Adrenal gland (tissue), 19 donors: ENCODE measurements at places on chromosomes 3 and 15. TPM values are rescaled to one million over a fixed set of nuclear protein-coding genes. Genes with fewer than 3 reads are reported as not detected.

DNA sequence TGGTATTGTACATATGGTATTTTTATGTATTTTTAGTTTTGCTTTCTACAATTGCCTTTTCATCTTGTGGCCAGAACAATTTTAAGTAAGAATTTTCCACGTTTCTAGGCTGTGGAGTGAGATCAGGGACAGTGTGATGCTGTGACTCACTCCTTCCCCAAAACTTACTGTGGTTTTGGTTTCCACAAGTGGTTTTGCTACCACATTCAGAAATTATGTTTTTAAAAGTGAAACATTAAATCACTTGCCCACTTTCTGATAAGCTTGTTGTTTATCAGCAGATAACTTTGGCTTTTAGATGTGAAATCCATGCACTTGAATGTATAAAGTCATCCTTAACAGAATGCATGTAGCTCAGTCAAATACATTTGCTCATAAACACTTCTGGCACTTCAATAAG, 192.2 kb upstream of the THRB start:
- no peaks in the 10 kb centered on the region for H3K36me3 ChIP-seq
- no peak for DNase-seq
- H3K4me1 ChIP-seq = no peaks in the 10 kb centered on the region
- no peaks in the 10 kb centered on the region for H3K27me3 ChIP-seq

GRCh38 chr15:73908030-73908821, 18.0 kb upstream of the LOXL1 start:
- H3K36me3 ChIP-seq = no peaks in the 10 kb centered on the region
- H3K27me3 ChIP-seq = no peaks in the 10 kb centered on the region
- no peaks in the 10 kb centered on the region for H3K4me1 ChIP-seq

DNA sequence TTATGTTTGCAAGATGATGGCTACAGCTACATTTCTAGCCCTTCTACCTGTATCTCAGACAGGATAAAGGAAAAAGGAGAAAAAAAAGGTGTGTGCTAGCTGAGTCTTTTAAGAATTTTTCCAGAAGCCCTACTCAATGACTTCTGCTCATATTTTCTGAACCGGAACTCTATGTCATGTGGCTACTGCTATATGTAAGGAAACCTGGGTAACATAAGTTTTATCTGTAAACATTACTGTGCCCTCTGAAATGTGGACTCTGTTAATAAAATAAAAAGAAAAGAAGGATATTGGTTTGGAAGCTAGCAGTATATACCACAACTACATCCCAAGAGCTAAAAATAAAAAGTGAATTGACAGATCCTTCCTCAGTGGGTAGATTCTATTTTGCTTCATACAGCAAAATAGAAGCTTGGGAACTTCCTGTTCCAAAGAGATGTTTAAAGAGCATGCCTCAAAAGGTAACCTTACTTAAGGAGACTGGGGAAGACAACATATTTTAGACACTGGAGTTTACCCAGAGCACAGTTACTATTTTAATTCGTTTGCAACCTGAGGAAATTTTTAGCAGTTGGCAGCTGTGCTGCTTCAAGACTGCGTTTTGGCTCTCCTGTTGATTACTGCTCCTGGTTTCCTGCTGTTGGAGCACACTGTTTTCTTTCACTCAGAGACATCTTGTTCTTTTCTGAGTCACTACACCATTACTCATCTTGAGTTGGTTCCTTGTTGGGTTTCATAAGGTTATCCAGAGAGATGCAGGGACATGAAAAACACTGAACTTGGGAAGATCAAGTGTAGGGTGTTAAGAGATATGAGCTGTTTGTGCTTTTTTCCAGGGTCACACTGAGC, 280.7 kb downstream of the NFKBIZ start:
- no peak overlapping the region for H3K4me3 ChIP-seq
- H3K36me3 ChIP-seq = no peaks in the 10 kb centered on the region

DNA sequence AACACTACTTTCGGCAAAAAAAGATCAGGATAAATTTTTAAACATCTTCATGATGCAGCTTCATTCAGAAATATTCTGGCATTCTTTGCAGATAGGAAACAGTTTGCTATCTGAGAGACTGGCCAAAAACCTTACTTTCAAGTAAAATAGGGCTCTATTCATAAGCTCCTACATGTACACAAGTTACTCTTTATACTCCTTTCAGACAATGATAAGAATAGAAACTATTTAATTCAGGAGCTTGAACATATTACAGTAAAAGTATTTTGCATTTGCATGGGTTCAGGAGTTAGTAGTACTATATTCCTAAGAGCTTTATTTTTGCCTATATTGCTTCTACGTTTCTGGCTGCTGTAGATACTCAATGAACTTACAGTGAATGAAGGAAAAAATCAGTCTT, 70.5 kb downstream of the PLOD2 start:
- H3K4me1 ChIP-seq = no peaks in the 10 kb centered on the region
- no peaks in the 10 kb centered on the region for H3K36me3 ChIP-seq
- no peak for DNase-seq
- H3K4me3 ChIP-seq = no peak overlapping the region
- H3K27me3 ChIP-seq = no peaks in the 10 kb centered on the region

DNA sequence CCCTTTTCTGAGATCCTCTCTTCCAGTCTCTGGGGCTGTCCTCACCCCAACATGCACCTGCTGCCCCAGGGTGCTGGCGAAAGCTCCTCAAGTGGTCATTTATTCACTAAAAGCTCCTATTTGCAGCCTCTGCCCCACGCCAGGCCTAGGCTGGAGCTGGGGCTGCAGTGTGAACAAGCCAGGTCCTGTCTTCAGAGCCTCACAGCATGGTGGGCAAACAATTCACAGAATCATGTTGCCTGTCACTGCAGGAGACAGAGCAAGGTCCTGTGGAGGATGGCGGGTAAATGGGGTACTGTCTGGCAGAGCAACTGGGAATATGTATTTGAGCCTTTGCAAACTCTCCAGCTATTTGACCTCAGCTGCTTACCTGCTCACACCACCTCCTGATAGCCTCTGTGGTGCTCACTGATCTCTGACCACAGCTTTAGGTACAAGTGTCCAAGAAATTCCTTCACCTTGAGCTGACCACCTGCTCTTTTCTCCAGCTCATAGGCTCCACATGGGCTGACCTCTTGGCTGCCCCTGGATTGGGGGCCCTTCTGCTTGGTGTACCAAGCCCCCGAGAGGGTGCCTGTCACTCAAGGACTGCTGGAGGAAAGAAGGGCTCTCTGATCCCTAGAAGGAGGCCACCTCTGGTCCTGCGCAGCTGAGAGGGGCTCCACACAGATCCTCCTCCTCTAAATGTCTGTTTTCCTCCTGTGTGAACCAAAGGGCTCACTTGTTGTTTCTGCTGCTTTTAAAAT, 35.6 kb downstream of the AMOTL2 start:
- H3K36me3 ChIP-seq = no peaks in the 10 kb centered on the region
- DNase-seq = no peak
- no peak overlapping the region for H3K27ac ChIP-seq
- H3K4me3 ChIP-seq = no peak overlapping the region
- no peaks in the 10 kb centered on the region for H3K4me1 ChIP-seq

DNA sequence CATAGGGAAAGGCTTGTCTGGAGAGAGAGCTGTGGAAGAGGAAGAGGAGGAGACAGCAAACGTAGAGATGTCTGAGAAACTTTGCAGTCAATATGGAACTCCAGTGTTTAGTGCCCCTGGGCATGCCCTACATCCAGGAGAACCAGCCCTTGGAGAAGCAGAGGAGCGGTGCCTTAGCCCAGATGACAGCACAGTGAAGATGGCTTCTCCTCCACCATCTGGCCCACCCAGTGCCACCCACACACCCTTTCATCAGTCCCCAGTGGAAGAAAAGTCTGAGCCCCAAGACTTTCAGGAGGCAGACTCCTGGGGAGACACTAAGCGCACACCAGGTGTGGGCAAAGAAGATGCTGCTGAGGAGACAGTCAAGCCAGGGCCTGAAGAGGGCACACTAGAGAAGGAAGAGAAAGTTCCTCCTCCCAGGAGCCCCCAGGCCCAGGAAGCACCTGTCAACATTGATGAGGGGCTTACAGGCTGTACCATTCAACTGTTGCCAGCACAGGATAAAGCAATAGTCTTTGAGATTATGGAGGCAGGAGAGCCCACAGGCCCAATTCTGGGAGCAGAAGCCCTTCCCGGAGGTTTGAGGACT, 6.9 kb downstream of the MAP1A start:
- no peak overlapping the region for H3K27ac ChIP-seq
- no peak overlapping the region for H3K4me3 ChIP-seq
- H3K4me1 ChIP-seq = no peaks in the 10 kb centered on the region
- no peaks in the 10 kb centered on the region for H3K27me3 ChIP-seq
- no peaks in the 10 kb centered on the region for H3K36me3 ChIP-seq

GRCh38 chr3:45506751-45507391, 87.7 kb upstream of the LIMD1 start:
- H3K4me1 ChIP-seq = no peaks in the 10 kb centered on the region
- no peaks in the 10 kb centered on the region for H3K27me3 ChIP-seq
- no peak overlapping the region for H3K27ac ChIP-seq
- no peak overlapping the region for H3K4me3 ChIP-seq

- peaks cover 14% of the 10 kb centered on the region for H3K4me1 ChIP-seq
- DNase-seq = no peak
- no peaks in the 10 kb centered on the region for H3K36me3 ChIP-seq
- no peak overlapping the region for H3K27ac ChIP-seq
Observed at GRCh38 chr15:57033715-57034439, 115.4 kb downstream of the TCF12 start.

DNA sequence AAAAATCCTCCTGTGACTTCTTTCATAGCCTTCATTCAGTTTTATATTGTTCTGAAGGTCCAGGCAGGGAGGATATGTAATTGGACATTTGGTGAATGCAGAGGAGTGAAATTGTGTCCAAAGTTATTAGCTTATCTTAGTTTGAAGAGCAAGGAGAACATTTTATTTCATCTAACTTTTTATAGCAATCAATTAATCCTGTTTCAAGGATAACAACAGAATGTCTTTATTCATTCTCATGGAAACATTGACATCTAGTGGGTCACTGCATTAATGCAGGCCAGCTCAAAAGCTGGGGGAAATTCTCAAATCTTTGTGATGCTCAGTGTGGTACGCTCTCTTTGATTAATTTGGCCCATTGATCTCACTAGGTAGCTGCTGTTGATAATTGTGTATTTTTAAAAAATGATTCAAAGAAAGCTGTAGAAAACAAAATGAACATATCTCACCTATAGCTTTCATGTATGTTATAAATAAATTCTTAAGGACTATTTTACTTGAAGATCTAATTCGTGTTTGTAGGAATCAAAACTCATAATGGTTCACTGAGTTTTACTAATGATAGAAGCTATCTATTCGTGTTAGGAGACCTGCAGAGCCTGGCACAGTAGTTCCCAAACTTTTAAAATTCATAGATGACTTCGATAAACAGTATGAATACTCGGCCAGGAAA, 150.8 kb upstream of the KCNMB2 start:
- no peaks in the 10 kb centered on the region for H3K36me3 ChIP-seq
- H3K4me1 ChIP-seq = peaks cover 35% of the 10 kb centered on the region
- H3K4me3 ChIP-seq = no peak overlapping the region
- DNase-seq = peak; percentile 71

DNA sequence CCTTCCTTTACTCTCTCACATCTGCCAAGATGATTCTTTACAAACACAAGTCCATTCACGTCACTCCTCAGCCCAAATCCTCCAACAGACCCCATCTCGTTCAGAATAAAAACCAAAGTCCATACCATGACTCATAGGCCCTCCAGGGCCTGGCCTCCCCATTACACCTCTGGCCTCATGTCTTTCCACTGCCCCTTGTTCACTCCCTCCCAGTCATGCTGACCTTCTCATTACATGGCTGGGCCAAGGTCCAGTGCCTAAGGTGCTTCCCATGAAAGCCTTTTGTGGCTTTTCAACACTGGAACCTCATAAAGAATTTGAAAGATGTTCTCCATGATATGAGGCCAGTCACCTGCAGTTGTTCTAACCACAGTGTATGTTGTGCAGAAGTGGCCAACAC, 44.5 kb downstream of the NEK10 start:
- no peak overlapping the region for H3K27ac ChIP-seq
- no peak for DNase-seq
- no peaks in the 10 kb centered on the region for H3K36me3 ChIP-seq
- H3K4me1 ChIP-seq = no peaks in the 10 kb centered on the region
- no peak overlapping the region for H3K4me3 ChIP-seq

GRCh38 chr3:171267104-171267503, 193.1 kb downstream of the TNIK start:
- no peak overlapping the region for H3K4me3 ChIP-seq
- no peak overlapping the region for H3K27ac ChIP-seq
- H3K27me3 ChIP-seq = no peaks in the 10 kb centered on the region
- DNase-seq = no peak

DNA sequence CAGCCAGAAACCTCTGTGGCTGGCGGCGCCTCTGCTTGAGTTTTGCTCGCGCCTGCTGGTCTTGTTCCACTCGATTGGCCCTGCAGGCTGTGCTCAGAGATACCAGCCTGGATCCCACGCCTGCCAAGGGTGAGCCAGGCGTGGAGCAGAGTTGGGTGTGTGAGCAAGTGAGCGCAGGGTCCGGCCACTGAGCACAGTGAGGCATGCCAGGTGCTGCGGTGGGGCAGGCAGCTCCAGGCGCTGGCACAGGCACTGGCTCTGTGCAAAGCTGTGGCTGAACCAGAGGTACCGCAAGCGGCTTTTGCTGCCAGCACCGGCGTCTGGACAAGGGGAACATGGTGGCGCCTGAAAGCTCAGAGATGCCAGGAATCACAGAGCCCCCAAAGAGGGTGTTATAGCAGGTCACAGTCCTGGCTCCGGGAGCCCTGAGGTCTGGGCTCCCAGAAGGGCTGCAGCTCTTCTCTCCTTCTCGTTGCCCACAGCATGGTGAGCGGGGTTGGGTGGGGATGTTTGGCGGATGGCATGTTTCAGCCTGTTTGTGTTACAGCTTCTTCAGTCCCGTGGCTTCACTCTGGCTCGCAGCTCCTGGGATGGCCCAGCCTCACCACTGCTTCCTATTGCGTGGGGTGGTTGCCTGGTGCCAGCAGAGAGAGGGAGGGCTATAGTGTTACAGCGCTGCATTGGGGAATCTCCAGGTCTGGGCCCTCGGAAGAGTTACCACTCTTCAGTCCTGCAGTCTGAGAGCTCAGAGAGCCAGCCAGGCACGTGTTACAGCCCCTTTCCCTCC, 73.9 kb downstream of the NR1D2 start:
- DNase-seq = no peak
- no peaks in the 10 kb centered on the region for H3K27me3 ChIP-seq
- no peak overlapping the region for H3K4me3 ChIP-seq
- H3K4me1 ChIP-seq = no peaks in the 10 kb centered on the region
- no peak overlapping the region for H3K27ac ChIP-seq
- no peaks in the 10 kb centered on the region for H3K36me3 ChIP-seq

DNA sequence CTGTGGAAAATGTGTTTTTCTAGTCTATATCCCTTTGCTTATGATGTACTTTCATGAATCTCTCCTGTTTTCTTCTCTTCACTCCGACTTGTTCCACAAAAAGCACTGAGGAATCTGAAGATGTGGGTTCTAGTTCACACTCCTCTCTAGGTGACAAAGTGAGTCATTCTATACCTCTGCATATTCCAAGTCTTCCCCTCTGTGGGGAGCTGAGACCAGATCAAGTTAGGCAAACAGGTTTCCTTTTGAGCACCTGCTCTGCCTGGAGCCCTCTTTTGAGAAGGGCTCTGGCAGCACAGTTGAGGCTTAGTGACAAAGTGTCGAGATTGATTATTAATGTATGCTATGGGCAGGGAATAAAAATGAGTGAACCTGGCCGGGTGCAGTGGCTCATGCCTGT, 82.4 kb upstream of the VGLL4 start:
- no peak overlapping the region for H3K4me3 ChIP-seq
- DNase-seq = no peak
- no peak overlapping the region for H3K27ac ChIP-seq
- H3K4me1 ChIP-seq = no peaks in the 10 kb centered on the region
- H3K36me3 ChIP-seq = no peaks in the 10 kb centered on the region
- no peaks in the 10 kb centered on the region for H3K27me3 ChIP-seq

The AMT gene
- total RNA-seq = 33.0 TPM

The RYR3 gene
- 0.78 TPM for total RNA-seq

The TSC22D2 gene
- total RNA-seq = 19.6 TPM

The RGMA gene
- 6.2 TPM for total RNA-seq

The RRP9 gene
- total RNA-seq = 15.3 TPM
